ENCODE measurements at places on chromosomes 11 and 22.
A peak's percentile ranks its signal among the peaks of the same experiment; 100 is the strongest.

- DNase-seq, result no peak
These were observed 16.2 kb upstream of the ACCSL start for GRCh38 chr11:44031549-44031948.

DNA sequence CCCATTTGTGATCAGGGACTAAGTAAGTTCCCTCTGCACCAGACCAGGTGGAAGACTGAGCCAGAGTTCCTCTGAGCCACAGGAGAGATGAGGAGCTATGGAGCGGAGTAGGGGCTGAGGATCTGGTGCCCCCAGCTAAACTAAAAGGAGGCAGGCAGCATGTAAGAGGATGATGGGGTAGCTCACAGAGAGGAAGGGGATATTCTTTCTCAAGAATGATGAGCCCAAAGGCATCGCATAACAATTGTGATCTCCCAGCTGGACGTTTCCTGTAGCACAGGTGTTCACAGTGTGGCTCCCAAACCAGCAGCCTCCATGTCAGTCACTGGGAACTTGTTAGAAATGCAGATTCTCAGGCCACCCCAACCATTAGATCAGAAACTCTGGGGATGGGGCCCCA lies 24.4 kb downstream of the ADAMTS8 start:
- DNase-seq, result no peak

DNA sequence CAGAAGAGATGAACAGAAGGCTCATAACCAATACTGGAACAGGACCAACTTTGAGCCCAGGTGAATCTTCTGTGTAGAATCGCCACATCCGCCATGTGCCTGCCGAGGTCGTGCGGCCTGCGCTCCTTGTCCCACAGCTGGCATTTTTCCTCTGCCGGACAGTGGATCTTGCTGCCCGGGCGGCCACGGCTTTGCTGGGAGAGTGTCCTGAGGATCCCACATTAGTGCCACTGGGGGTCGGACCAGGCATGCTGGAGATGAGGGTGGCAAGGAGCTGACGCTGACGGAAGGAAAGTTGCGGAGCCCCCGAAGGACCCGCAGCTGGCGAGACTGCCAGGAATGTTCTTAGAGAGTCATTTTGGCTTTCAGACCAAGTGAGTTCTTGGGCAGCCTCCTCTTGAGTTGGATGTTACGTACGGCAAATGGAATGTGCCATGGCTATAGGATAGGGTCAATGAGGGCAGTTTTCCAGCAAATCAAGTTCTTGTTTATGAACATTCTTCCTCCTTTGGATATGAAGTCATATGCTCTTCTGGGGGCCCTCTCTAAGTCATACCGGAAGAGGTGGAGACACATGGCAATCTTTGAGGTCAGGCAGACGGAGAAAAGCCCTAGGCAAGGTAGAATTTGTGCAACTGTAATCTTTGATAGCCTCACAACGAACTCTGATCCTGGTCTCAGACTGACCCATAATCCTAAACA lies 57.4 kb upstream of the NUP160 start:
- DNase-seq, result no peak

GRCh38 chr11:129434641-129435498 lies 59.2 kb downstream of the BARX2 start:
- DNase-seq, result no peak

GRCh38 chr11:20639688-20640087 lies 29.7 kb upstream of the NELL1 start:
- no peak for DNase-seq

DNA sequence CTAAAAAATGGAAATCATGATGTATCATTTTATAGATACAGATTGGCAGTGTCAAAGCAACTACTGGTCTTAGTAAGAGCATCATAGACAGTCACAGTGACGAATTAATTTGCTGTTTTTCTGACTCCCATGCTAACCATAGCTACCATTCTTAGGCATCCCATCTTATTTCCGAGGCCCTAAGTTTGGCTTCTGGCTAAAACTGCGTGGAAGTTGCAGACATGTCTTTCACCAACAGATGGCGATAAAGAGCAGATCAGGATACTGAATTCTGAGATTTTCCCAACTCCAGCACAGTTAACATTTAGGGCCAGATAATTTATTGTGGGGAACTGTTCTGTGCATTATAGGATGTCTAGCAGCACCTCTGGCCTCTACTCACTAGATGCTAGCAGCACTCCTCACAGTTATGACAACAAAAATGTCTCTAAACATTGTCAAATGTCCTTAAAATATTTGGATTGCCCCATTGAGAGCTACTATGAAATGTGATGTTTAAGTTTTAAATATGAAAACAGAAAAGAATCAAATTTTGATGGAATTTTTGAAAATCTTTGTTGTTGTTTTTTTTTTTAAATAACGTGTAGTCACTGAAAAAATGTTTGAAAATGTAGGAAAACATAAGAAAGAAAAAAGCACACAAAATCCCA lies 16.3 kb downstream of the OR2AG2 start:
- no peak for DNase-seq

DNA sequence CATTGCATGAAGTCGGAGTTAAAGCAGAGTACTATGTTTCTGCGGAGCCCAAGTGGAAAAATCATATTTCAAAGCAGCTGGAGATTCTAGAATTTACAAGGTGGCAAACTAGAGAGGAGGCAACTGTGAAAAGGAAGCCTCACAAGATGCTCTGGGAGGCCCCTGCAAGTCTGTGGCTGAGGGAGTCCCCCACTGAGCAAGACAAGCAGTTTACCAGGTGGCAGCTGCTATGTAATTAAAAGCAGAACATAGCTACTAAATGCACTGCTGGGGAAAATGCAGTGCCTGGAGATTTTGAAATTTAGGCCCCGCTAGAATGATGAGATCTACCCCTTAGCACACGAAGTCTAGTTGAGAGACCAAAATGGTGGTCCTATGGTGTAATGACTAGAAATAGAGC lies 728.0 kb downstream of the OPCML start:
- DNase-seq, result no peak

- DNase-seq, result no peak
These were observed 223.9 kb downstream of the CNTN5 start for GRCh38 chr11:99244613-99245012.

DNA sequence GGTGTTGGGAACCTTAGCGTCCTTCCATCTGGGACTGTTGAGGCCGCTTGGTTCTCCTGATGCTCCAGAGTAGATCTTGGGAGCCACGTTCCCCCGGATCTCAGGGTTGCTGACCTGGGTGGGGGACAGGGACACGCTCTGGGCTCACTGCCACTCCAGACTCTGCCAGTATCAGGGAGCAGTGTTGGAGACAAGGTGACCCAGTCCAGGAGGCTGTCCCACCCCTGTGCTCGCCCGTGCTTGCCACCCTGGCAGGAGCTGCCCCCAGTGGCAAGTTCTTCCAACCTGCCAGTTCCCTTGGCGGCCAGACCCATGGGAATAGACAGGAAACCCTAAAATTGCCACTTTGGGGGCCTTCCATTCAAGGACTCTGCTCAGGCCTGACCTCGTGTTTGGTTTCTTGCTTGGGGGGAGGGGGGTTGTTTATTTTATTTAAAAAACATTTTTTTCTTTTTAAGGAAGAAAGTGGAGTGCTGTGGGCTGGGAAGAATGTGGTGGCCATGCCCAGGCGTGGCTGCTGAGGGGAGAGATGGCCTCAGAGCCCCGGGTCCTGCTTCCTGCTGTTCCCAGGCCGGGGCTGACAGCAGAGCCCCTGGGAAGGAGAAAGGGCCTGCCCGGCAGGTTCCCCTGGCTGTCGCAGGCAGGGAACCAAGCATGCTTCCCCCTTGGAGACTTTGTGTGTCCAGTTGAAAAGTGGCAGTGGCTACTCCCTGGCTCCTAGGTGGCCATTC lies 7.2 kb downstream of the GRK2 start:
- no peak for DNase-seq

- DNase-seq, result no peak
These were observed 4.7 kb downstream of the CARS1 start for GRCh38 chr11:3052567-3052966.

- DNase-seq, result no peak
These were observed 363.0 kb downstream of the LUZP2 start for GRCh38 chr11:24859801-24860300.

DNA sequence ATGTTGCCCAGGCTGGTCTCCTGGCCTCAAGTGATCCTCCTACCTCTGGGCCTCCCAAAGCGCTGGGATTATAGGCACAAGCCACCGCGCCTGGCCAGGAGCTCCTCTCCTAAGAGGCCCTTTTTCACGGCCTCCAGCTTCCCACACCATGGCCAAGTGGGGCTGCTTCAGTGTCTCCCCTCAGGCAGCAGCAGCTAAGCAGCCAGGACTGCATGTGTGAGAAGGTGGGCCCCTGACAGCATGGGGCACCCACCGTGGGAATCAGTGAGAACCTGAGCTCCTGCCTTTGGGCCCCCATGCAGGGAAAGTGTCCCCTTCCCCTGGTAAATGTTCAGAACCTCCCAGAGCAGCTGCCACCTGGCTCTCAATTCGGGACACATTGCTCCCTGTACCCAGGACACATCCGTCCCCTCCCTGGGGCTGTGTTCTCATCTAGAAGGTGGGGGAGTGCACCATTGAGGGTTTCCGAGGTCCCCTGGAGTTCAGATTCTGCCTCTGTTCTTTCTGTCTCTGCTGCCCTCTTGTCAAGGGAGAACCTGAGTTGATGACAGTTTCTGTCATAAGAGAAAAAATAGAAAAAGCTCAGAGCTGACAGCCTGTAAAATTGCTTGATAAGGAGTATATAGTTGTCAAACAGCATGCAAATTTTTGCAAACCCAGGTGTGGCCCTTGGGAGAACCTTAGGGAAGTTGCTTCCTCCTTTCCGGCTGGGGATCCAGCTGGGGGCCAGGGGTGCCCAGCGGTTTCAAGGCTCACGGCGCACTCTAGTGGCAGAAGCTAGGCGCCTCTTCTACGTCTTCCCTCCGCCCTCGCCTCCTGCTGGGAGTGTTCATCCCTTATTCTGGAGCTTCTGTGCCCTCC lies 29.7 kb downstream of the FAM83F start:
- DNase-seq, result peak; percentile 39

- DNase-seq, result no peak
These were observed 41.2 kb upstream of the SYT7 start for GRCh38 chr11:61621917-61622585.

- no peak for DNase-seq
These were observed 40.6 kb upstream of the RCN1 start for GRCh38 chr11:32050264-32050663.

DNA sequence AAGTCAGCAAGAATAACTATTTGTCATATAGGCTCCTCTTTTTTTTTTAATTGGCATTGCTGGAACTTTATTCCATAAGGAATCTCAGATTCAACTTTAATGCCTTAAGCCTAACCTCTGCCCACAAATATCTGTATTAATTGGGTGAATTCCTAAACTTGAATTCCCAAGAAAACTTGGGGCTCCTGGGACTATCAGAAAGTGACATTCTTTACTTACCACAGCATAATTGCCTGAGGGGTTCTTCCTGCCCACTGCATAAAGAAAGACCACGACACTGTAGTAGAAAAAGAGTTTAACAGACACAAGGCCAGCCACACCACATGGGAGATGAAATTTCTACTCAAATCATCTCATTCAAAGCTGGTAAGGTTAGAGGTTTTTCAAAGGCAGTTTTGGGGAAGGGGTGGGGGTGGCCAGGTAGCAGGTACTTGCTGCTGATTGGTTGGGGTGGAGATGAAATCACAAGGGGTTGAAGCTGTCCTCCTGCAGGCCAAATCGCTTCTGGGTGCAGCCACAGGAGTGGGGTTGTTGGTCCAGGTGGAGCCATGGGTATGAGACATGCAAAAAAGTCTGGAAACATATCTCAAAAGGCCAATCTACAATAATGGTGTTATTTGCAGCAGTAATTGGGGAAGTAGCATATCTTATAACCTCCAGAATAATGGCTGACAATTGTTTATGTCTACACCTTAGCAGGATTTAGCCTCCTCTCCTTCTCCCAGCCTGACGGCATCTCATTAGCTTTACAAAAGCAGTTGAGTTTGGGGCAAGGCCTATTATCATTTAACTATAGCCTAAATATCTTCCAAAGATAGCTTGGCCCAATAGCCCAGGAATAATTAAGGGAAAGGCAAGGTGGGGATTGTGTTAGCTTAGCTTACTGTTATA lies 4.8 kb upstream of the NLRP10 start:
- DNase-seq, result no peak

DNA sequence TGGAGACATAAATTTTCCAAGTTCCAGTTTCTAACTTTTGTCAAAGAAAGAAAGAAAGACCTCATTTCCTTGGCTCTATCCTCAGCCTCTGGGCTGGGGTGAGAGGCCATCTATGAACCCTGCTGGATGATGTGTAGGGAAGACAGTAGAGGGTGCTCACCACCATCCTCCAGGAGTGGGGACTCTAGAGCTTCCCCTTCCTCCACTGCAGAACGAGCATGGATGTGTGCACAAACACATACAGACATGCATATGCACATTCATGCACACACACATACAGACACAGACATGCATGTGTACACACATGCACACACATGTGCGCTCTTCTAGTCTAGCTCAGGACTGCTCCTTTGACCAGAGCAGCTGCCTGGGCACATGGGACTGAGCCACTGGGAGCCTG lies 565.8 kb downstream of the BUD13 start:
- no peak for DNase-seq

DNA sequence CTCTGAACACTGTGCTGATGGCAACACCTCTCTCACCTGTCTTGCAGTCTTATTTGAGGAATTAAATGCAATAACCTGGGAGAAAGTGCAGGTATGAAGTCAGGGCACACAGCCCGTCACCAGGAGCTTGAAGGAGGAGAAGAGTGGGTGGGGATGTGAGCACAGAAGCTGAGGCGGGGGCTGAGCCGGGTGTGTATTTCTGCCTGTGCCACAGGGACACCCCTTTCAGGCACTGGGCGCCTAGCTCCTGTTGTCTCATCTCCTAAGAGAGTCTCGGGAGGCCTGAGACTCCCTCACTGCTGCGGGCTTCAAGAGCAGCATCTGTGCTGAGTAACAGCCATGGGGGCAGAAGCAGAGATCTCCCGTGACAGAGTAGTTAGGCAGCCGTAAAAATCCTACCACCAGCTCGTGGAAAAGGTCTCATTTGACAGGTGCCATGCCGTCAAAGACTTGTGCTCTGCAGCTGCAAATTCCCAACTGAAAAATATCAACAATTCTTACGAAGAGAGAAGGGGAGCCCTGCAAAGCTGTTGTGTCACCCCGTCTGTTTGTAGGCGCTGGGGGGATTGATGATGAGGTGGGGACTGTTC lies 26.8 kb downstream of the PARVB start:
- DNase-seq, result no peak

- DNase-seq, result no peak
These were observed 14.0 kb downstream of the ZDHHC24 start for GRCh38 chr11:66531841-66532240.

DNA sequence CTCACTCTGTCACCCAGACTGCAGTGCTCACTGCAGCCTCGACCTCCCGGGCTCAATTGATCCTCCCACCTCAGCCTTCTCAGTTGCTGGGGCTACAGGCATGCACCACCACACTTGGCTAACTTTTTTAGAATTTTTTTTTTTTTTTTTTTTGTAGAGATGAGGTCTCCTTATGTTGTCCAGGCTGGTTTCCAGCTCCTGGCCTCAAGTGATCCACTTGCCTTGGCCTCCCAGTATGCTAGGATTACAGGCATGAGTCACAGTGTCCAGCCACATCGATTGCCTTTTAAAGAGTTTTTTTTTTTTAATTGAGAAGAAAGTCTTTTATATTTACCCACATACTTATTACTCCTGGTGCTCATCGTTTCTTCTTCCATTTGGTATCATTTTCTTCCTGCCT lies 30.0 kb downstream of the PARVG start:
- no peak for DNase-seq

- DNase-seq, result no peak
These were observed 15.5 kb upstream of the RAC2 start for GRCh38 chr22:37259540-37260029.

- no peak for DNase-seq
These were observed 267.2 kb downstream of the TENM4 start for GRCh38 chr11:79173615-79174014.

Measured in stimulated activated CD8-positive, alpha-beta memory T cell treated with anti-CD3 and anti-CD28 coated beads, Interleukin-12 subunit alpha, Interleukin-12 subunit beta, amount 100 ng/mL, for 1 hour (primary cell).